ENCODE measurements at places on chromosomes 4 and X.

GRCh38 chr4:107718351-107718965 is 1.6 kb downstream of the PAPSS1 start:
- DNase-seq: no peak

- peak; percentile 97 for DNase-seq
Measured at GRCh38 chr4:140238351-140239056, 84.5 kb upstream of the MAML3 start.

DNA sequence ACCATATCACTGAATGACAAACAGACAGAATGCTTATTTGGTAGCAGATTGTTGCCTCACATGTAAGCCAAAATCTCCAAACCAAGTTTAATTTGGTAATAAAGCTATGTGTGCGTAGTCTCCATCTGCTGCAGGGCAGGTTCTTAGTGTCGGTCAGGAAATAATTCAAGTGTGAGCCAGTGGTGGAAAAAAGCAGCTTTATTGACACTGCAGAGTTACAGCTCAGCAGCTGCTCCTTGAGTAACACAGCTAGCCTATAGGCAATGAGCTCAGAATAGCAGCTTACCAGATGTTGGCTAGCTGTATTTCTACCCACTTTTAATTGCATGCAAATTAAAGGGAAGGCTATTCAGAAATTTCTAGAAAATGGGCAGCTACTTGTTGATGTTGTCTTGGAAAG is 757.8 kb upstream of the HS3ST1 start:
- DNase-seq: no peak

DNA sequence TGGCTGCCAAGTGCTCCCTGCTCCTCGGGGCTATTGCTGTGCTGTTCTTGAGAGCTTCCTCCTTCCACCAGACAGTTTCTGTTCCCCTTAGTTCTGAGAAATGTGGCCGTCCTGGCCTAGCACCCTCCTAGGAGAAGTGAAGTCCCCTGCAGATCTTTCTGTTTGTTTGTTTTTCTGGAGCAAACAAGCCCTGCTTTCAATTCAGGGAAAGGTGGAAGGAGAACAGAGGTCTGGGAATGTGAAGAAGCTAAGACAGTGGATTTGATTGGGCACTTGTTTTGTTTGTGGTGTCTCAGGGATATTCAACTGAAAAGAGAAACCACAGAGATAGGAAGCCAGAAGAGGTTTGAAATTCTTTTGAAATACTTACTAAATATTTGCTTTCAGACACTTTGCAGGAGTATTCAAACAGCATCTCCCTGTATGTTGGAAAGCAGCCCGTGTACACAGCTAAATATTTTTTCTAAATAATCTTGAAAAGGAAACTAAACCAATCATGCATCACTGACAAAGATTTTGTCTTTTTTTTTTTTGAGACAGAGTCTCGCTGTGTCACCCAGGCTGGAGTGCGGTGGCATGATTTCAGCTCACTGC is 36.5 kb upstream of the PPM1K start:
- no peak for DNase-seq

DNA sequence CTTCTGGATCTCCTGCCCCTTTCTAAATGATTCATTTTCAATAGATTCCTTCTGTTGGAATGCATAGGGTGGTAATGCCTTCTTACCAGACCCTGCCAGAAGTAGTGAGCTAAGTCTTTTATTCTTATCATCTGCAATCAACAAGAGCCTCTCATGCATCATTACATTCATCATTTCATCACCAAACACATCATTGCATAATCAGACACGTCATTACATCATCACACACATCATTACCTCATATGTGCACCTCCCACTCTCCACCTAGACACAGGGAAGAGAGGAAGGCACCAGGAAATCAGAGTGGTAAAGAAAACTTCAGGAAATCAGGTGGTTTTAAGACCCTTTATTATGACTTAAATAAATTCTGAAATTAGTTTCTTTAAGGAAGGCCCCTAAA is 45.0 kb downstream of the VCX2 start:
- no peak for DNase-seq

GRCh38 chr4:179361978-179362486 is 1919.8 kb upstream of the AGA start:
- DNase-seq: no peak

DNA sequence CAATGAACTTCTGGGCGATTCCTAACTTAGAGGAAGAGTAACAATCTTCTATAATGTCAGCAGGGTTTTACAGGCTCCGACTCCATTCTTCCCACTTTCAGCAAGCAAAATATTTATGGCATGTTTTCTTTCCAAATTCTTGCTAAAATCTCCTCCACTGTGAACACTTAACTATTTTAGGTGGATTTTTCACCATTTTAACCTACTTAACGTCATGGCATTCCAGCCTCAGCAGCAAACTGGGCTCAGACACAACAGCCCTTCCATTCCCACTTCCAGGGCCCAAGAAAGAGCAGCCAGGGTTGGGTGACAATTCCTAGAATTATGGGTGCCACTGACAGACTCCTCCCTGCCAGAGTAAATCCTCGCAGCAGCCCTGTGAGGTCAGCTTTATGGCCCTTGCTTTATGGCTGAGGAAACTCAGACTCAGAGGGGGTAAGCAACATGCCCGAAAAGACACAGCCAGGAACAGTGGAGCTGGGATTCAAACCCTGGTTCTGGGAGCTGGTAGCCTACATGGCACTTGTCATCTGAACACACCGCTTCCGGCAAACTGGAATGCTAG is 112.8 kb upstream of the MAP3K15 start:
- no peak for DNase-seq

GRCh38 chr4:833156-833555 is 7.2 kb upstream of the CPLX1 start:
- DNase-seq: no peak

GRCh38 chr4:55411621-55412020 is 15.9 kb downstream of the TMEM165 start:
- DNase-seq: no peak

GRCh38 chrX:66914080-66914479 is 275.2 kb upstream of the EDA2R start:
- DNase-seq: no peak

DNA sequence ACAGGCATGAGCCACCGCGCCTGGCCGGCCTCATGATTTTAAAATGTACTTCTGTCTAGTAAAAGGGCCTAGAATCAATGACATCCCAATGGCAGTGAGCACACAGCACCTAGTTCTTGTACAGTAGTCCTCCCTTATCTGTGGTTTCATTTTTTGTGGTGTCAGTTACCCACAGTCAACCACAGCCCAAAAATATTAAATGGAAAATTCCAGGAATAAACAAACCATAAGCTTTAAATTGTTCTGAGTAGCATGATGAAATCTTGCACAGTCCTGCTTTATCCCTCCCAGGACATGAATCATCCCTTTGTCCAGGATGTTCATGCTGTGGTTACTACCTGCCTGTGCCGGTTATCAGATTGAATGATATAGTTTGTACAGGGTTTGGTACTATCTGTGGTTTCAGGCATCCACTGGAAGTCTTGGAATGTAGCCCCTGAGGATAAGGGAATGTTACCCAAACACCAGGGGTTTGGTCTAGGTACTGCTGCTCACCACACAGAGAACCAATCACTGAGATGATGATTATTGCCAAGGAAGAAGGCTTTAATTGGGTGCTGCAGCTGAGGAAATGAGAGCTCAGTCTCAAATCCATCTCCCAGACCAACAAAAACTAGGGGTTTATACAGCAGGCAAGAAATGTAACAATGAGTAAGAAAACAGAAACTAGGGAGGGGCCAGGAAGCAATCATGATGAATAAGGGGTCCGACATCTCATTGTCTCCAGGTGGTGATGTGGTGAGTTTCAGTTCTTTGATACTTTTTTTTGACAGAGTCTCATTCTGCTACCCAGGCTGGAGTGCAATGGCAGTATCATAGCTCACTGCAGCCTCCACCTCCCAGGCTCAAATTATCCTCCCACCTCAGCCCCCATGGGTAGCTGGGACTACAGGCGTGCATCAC is 16.2 kb upstream of the FHL1 start:
- no peak for DNase-seq

DNA sequence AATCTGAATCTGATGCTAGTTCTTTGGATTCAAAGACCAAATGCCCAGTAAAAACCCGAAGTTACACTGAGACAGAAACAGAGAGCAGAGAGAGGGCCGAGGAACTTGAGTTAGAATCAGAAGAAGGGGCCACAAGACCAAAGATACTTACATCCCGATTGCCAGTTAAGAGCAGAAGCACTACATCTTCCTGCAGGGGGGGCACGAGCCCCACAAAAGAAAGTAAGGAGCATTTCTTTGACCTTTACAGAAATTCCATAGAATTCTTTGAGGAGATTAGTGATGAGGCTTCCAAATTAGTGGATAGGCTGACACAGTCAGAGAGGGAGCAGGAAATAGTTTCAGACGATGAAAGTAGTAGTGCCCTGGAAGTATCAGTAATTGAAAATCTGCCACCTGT is 309.3 kb downstream of the ANK2 start:
- no peak for DNase-seq

All from NCI-H510A (cell line).